Activated CD4-positive, alpha-beta T cell treated with anti-CD3 and anti-CD28 coated beads, Interleukin-2, Interleukin-4, amounts not matched to agents 100 ng/mL and 50 ng/mL, durations not matched to agents 16 hours and 8 hours (primary cell): ENCODE measurements at places on chromosomes 6 and 20.

- no peak for DNase-seq
These were observed 55.2 kb upstream of the RBM24 start for GRCh38 chr6:17225767-17226630.

DNA sequence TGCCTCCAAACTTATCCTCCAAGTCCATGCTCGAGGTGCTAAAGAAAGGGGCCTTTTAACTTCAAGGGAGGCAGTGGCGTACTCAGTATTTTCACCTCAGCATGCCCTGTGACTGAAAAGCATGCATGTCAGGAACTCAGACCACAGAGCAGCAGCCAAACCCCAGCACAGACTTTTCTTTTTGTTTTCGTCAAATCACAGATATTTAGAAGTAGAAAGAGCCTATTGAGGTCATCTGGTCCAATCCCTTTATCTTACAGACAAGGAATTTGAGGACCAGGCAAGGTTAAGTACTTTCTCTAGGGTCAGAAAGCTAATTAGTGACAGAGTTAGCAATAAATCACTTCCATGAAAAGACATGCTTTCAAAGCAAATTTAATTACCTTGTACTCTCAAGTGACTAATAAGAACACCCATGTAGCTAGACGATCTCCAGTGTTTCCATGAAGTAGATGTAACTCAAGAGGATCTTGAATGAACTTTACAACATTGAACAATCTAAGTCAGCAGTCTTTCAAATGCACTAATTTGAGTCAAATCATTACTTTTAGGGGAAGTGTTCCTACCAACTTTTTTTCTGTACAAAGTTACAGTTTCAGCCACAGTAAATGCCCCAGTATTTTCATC lies 35.9 kb downstream of the MOXD1 start:
- peak; percentile 68 for DNase-seq

DNA sequence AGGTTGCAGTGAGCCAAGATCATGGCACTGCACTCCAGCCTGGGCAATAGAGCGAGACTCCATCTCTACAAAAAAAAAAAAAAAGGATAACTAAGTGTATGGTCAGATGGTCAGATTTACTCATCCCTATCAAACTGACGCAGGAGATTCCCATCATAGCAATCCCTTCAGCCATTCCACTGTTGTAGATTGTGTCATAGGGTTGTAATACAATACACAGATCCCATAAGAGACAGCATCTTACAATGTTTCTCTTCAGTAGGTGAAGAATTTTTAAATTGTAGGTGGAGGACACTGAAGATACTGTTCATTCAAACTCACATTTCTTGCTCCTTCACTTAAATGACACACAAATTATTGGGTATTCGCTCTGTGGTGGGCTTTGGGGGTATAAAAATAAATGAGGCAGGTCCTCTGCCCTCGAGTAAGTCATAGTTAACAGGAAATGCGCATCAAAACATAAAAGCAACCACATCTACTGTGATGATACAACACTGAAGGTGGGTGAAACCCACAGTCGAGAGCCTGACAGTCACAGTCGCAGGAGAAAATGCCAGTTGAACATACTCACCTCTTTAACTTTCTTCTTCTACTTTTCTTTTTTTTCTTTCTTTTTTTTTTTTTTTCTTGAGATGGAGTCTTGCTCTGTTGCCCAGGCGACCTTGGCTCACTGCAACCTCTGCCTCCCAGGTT lies 205.5 kb downstream of the ZNF217 start:
- DNase-seq = peak; percentile 26

GRCh38 chr20:53713328-53714056 lies 119.9 kb upstream of the ZNF217 start:
- no peak for DNase-seq

DNA sequence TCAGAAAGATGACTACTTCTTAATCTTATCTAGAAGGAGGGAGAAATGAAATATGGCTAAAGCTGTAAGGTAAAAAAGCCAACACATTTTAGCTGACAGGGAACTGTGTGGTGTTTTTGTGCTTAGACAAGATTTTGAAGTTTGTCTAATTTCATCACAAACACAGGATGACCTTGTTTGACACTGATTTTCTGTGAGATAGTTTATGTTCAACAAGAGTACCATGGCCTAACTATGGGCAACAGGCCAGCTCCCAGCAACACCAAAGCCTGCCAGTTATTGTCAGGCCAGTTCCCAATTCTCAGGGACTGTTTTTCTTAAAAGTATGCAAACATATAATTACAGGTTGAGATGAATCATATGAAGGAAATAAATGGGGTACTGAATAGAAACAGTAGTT lies 5.5 kb upstream of the ABCF1 start:
- no peak for DNase-seq

DNA sequence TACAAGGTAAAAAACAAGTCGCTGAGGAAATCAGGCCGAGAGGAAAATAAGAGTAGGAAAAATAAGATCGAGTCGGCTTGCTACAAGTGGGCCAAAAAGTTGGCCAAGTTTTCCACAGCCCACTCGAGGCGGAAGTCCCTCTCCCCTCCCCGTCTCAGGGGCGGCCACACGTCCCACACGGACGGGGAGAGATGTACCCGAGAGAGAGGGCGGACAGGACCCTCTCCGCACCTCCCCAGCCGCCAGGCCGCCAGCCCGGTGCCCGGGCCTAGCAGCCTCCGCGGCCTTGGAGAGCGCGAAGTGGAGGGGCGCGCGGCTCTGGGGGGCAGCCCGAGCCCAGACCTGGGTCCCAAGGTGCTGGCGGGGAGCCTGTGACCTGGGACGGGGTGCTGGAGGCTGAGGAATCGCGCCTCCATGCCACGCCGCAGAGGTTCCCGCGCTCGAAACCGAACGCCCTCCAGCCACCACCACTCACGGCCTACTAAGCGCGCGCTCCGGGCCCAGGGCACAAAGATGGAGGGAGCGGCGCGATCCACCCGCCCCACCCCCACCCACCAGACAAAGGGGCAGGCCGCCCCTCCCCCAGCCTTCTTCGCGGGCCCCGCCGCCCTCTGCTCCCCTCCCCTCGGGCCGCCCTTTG lies 1.9 kb upstream of the HMGA1 start:
- DNase-seq = no peak

- DNase-seq = peak; percentile 24
These were observed 4.8 kb upstream of the SRSF12 start for GRCh38 chr6:89122625-89123024.

DNA sequence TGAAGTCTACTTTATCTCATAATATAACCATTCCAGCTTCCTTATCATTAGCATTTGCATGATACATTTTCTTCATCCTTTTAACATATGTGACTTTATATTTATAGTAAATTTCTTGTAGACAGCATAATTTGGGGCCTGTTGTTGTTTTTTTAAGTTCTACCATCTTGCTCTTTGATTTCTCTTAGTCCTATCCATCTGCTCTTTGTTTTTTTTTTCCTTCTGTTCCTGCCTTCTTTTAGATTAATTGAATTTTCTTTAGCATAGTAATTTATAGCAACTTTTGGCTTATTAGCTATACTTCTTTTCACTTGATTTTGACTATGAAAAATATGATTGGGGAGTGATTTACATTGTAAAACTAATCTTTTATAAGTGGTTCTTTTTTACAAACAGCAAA lies 19.2 kb upstream of the FABP7 start:
- DNase-seq = no peak

DNA sequence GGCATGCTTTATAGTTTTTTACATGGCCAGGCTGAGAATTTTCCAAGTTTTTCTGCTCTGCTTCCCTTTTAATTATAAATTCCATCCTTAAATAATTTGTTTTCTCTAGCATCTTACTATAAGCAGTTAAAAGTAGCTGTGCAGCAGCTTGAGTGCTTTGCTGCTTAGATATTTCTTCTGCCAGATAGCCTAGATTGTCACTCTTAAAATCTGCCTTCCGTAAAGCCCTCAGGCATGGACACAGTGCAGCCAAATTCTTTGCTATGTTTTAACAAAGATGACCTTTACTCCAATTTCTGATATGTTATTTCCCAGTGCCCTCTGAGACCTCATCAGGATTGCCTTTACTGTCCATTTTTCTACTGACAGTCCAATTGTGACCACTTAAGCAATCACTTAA lies 92.6 kb upstream of the SGK1 start:
- DNase-seq = no peak

- DNase-seq = no peak
These were observed 20.9 kb upstream of the EPM2A start for GRCh38 chr6:145756170-145756662.

DNA sequence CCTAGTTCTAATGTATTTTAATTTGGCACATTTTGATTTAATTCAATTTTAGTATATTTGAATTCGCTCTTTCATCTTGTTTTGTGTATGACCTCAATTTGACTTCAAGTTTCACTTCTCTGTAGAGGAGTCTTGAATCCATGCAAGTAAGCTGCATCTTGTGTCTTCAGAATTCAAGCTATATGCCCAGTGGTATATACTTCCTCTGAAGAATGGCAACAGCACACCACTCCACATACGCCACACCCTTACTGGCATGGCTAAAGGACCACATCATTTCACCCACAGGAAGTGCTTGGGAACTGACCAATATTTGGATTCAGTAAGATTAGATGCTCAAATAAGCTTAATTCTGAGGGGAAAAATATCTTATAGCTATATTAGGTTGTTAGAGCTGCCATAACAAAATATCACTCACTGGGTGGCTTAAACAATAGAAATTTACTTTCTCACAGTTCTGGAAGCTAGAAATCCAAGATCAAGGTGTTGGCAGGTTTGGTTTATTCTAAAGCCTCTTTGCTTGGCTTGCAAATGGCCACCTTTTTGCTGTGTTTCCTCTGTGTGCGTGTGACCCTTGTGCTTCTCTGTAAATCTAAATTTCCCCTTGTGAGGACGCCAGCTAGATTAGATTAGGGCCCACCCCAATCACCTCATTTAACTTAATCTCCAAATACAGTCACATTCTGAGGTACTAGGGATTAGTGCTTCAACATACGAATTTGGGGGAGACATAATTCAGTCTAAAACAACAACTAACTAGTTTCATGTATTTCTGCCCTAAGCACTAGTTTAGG lies 2.8 kb upstream of the ASF1A start:
- no peak for DNase-seq

DNA sequence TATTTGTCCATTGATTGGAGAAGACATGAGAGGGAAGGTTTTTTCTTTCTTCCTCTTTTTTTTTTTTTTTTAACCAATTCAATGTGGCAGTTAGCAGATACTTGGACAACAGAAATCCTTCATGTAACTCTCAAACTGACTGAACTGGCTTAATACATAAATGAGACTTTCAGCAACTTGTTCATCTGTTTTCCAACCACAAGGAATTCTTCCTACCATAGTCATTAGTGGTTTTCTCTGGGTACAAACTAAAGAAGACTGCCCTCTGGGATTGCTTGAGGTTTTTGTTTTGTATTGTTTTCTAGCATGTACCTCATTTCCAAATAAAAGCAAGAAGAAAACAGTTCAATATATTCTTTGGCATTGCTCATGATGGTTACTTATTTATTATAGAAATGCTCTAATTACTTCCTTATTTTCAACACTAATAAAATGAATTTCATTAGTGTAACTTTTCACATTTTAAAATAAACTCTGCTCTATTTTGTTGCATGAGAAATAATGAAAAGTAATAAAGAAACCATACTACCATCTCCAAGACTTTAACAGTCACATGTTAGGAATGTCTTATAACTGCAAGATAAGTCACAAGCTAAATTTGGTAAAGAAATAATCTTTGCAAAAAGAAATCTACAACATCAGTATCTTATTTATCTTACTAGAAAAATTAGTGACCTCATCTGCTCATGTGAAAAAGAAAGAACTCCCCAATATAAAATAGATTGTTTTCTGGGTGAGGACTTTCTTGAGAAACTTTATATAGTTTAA lies 52.0 kb downstream of the ME1 start:
- no peak for DNase-seq

GRCh38 chr6:170441316-170441715 lies 111.8 kb downstream of the PSMB1 start:
- no peak for DNase-seq

- no peak for DNase-seq
These were observed 183.6 kb upstream of the QKI start for GRCh38 chr6:163230901-163231300.
